ENCODE measurements at places on chromosomes 13 and 19.

DNA sequence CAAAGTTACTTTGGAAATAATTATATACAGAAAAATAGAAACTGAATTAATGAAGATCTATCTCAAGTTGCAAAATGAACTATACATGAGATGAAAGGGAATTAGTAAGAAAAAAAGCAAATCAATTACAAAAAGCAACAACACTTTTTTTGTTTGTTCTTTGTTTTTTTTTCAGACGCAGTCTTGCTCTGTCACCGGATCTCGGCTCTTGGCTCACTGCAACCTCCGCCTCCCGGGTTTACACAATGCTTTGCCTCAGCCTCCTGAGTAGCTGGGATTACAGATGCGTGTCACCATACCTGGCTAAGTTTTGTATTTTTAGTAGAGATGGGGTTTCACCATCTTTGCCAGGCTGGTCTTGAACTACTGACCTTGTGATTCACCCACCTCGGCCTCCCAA lies 2.2 kb downstream of the ZNF415 start:
- DNase-seq, result no peak

GRCh38 chr19:18016209-18016910 lies 8.4 kb downstream of the ARRDC2 start:
- DNase-seq, result no peak

- no peak for DNase-seq
These were observed 426.2 kb upstream of the DACH1 start for GRCh38 chr13:72293206-72293605.

GRCh38 chr19:43765109-43765876 lies 10.5 kb upstream of the SMG9 start:
- DNase-seq, result peak; percentile 87

GRCh38 chr13:40470660-40471059 lies 195.8 kb downstream of the FOXO1 start:
- DNase-seq, result no peak

DNA sequence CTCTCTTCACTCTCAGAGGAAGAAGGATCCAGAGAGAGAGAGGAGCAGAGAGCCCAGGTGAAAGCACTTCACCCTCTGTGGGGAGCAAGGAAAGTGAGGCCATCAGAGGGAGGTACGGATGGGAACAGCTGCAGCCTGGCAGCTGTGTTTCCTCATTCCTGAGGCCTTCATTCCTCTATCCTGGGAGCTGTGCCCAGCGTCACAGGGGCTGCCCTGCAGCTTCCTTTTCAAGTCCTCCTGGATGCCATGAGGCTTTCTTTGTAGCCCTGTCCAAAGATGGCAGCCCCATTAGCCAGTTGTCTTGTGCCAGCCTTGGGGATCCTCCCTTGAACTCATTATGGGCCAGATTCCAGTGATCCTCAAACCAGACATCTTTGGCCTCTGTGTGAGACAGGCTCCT lies 76.8 kb upstream of the PCDH8 start:
- DNase-seq, result no peak

DNA sequence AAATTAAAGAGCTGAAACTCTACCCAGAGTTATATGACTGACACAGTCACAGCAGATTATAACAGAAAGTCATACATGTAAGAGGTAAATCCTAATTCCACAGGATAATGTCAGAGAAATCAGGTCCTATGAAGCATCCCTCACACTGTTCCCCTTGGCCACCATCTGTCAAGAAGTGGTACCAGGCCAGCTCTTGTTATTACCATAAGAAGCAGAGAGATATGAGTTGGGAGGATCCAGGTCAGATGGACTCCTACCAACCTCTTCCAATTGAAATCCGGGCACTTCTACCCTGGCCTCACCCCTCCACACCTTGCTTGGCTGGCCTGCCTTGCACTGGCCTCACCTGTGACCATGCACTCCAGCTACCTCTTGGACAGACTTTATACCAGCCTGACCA lies 353.2 kb downstream of the DNAJC15 start:
- no peak for DNase-seq

DNA sequence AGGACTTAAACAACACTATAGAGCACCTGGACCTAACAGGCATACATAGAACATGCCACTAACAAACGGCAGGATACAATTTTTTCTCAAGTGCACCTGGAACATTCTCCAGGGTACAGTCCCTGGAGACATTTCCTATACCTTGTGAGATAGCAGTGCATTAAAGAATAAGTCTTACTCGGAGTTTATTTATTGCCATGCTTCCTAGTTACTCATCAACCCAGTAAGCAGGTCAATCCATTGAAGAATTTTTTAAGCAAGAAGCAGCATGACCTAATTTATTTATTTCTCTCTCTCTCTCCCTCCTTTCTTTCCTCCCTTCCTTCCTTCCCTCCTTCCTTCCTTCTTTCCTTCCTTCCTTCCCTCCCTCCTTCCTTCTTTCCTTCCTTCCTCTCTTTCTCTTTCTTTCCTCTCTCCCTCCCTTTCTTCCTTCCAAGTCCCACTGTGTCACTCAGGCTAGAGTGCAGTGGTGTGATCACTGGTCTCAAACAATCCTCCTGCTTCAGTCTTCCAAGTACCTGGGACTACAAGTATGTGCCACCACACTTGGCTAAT lies 6.6 kb upstream of the TFDP1 start:
- no peak for DNase-seq

GRCh38 chr13:50712881-50713280 lies 130.6 kb downstream of the DLEU7 start:
- no peak for DNase-seq

DNA sequence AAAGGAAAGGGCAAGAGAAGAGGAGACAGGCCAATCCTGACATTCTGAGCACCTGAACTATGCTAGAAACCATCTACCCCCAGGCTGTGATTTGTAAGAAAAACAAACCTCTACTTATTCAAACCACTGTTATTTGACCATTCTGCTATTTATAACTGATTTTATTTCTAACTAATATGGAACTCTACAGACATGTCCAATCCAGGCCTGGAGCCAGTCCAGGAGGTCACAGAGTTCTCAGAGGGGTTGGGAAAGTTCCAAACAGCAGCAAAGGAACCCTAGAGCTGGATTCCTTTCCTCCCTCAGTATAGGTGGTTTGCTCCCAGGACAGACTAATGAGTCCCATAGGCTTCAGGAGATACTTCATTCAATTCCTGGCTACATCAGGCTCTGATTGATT lies 24.2 kb downstream of the SIAH3 start:
- DNase-seq, result no peak

DNA sequence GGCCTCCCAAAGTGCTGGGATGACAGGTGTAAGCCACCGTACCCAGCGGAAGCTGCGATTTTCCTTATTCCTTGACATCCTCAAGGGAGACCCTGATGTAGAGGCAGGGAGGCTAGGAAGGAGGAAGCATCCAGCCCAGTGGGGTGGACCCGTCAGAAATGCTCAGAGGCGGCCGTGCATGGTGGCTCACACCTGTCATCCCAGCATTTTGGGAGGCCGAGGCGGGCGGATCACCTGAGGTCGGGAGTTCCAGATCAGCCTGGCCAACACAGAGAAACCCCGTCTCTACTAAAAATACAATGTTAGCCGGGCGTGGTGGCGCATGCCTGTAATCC lies 11.6 kb downstream of the GZMM start:
- no peak for DNase-seq

- DNase-seq, result no peak
These were observed 459.8 kb downstream of the FGF14 start for GRCh38 chr13:101942038-101942437.

GRCh38 chr19:52566121-52566520 lies 4.0 kb upstream of the ZNF701 start:
- DNase-seq, result no peak

GRCh38 chr13:113791761-113792160 lies 32.7 kb downstream of the TMEM255B start:
- DNase-seq, result no peak

GRCh38 chr19:11239377-11240000 lies at the start of gene ANGPTL8:
TSS of gene ANGPTL8 (plus strand) at chr19:11239619. CDS start at chr19:11239638, 19 bp downstream.
- DNase-seq, result no peak

GRCh38 chr19:2034729-2035589 lies 16.1 kb downstream of the MKNK2 start:
- no peak for DNase-seq

GRCh38 chr19:44782729-44783128 lies 5.0 kb downstream of the CBLC start:
- DNase-seq, result no peak

DNA sequence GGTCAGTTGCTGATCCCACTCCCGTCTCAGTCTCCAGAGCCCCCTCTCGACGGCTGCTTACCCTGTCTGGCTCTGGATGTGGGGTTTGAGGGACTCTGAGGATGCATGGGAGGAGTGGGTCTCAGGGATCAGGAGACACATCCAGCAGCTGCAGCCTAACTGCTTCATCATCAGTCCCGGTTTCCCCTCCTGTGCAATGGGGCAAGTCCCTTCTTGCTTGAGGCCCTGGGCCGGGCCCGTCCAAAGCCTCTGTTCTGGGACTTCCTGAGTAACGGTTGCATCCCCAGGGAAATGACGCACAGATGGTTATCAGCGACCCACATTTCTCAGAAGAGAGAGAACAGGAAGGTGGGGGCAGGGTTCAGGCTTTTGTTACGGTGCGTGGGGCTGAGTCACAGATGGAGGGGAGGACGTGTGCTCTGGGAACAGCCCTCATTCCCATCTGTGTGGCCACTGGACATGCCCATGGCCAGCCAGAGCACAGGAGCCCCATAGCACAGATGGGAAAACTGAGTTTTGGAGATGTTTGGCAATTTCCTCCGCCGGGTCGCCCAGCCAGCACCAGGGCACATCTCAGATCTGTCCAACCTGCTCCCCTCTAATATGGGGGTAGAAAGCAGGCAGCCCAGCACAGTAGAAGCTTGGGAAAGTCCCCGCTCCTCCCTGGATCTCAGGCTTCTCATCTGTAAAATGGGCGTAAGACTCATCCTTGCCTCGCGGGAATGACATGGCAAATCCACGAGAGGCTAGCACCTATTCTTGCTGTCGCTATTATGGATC lies 19.3 kb downstream of the GNA15 start:
- peak; percentile 95 for DNase-seq

GRCh38 chr13:51275101-51275500 lies 52.9 kb downstream of the FAM124A start:
- no peak for DNase-seq

- DNase-seq, result no peak
These were observed 23.2 kb upstream of the EEF1AKMT1 start for GRCh38 chr13:20796791-20797508.

DNA sequence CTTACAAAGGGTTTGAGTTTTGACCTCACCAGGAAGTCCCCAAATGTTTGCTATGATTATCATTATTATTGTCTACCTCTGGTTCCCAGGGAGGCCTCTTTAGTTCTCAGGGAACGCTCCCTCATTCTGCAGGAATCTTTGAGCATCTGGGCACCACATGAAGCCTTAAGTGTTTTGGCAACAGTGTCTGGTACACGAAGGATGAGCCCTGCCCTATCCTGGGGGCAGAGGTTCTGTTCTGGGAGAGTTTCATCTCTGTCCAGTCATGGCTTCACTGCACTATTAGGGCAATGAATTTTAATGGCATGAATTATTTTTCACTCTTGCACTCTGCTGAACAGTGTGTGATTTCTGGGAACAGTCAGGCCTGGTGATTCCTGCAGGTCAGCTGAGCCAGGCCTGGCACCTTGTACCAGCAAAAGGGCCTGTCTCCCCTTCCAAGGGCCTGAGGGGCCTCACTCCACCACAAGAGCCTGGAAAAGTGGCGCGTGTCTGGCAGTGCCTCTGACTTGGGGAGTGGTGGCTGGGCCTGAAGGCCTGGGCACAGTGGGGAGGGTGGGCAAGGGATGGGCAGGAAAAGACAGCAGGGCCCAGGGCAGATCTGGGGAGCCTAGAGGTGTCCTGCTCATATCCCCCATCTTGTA lies 4.6 kb downstream of the FAM187B start:
- DNase-seq, result no peak

DNA sequence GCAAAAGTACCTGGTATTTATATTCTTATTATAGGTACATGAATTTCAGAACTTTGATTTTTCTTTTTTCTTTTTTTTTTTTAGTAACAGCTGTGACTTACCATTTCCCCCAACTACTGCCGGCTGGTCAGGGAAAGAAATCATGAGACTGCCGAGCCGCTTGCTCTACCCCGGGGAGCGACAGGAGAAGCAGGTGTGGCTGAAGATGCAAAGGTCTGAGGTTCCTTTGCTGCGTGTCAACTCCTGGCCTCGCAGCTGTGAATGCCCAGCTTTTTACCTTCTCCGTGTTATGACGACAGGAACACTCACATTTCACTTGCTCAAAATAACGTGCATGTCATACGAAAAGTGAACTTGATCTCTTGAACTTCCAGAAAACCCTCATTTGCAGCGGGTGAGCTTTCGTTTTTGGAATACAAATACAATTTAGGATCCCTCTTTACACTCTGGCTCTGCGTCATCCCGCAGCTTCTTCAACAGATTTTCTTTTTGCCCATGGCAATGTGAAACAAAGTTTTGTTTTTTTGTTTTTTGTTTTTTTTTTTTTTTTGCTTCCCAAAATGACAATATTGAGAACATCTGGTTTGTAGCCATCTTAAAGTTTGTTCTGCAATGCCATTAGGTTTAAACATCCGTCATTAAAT lies 117.9 kb downstream of the EFNB2 start:
- DNase-seq, result no peak

DNA sequence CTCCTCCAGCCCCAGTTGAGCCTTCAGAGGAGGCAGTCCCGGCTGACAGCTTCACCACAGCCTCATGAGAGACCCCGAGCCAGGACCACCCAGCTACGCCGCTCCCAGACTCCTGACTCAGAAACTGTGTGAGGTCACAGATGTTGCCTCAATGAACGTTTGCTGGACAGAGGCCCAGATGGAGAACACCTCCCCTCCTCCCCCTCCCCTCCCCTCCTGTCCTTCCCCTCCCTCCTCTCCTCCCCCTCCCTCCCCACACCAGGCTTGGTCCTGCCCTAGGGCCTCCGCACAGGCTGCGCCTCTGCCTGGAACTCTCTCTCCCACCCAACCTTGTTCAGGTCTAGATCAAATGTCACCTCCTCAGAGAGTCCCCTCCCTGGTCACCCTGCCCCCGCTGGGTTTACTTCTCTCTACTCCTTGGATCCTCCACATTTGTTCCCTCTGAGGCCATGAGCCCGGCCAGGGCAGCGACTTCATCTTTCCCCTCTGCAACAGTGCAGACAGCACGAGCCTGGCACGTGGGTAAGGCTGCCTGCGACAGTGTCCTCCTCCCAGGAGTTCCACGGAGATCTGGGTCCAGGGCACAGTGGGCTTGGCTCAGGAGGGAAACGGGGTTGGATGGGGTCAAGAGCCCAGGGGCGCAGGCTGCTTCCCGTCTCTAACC lies 17.4 kb downstream of the PIP5K1C start:
- peak; percentile 19 for DNase-seq

GRCh38 chr13:41916173-41916954 lies 44.5 kb downstream of the VWA8 start:
- peak; percentile 78 for DNase-seq

- no peak for DNase-seq
These were observed 307.0 kb downstream of the ZNF536 start for GRCh38 chr19:30679153-30679702.

GRCh38 chr13:112675366-112675756 lies 14.5 kb upstream of the ATP11A start:
- no peak for DNase-seq

- no peak for DNase-seq
These were observed 41.4 kb downstream of the SLC7A9 start for GRCh38 chr19:32828139-32828538.
